ENCODE measurements at places on chromosomes 2 and 18.

DNA sequence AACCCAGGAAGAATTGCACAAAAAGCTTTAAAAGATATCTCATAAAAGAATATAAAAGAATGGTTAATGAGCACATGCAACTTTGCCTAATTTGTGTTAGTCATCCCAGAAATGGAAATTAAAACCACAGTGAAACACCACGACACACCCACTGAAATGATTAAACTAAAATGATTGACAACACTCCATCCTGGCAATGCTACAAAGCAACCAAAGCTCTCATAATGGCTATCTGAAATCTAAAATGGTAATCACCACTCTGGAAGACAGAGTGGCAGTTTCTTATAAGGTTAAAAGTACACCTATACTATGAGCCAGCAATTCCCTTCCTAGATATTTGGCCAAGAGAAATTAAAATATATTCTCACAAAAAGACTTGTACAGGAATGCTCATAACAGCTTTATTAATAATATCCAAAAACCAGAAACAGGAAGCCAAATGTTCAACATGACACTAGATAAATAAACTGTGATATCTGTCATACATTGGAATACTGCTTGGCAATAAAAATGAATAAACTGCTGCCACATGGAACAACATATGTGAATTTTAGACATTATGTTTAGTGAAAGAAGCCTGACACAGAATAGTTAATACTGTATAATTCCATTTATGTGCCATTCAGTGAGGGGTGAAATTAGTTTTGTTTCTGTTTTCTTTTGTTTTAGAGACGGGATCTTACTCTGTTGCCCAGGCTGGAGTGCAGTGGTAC, 105.3 kb upstream of the BCL2L11 start:
- DNase-seq = no peak

- DNase-seq = no peak
Observed at GRCh38 chr2:180781276-180781675, 199.1 kb upstream of the UBE2E3 start.

DNA sequence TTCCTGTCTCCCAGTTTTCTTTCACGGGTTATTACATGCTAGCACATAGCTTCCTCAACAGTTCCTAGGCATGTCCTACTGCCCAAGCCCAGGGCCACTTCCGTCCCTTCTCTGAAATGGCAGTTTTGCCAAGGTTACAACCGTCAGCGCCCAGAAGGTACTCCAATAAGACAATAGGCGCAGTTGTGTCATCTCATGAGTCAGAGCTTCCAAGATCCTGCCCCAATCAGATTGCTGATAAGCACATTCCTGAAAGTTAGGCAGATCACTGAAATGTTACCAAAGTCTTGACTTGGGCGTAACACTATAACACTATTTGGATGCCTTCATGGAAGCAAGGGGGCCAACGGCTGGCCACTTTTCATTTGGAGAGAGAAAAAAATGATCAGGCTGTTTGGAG, 34.2 kb downstream of the GKN2 start:
- no peak for DNase-seq

- DNase-seq = no peak
Observed at GRCh38 chr2:240170354-240170735, 29.9 kb upstream of the OTOS start.

GRCh38 chr2:241844831-241845578, 13.7 kb downstream of the PDCD1 start:
- DNase-seq = no peak

- no peak for DNase-seq
Observed at GRCh38 chr18:10525371-10525691, 496 bp upstream of the NAPG start.

- no peak for DNase-seq
Observed at GRCh38 chr18:2851771-2852170, 5.0 kb downstream of the EMILIN2 start.

DNA sequence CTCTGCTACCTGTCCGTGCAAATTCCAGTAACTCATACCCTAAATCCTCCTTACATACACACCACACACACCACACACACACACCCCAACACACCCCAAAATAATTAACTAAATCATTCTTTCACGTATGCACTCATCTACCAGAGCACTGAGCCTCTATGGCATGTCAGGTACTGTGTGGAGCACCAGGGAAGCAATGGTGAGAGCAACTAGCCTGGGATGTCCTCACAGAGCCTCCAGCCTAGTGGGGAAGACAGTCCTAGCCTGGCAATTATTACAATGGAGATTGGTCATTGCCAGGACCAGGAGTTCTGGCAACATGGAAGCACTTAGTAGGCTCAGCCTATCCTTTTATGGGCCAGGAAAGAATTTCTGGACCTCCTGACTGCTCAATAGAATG, 72.7 kb upstream of the LCLAT1 start:
- no peak for DNase-seq

DNA sequence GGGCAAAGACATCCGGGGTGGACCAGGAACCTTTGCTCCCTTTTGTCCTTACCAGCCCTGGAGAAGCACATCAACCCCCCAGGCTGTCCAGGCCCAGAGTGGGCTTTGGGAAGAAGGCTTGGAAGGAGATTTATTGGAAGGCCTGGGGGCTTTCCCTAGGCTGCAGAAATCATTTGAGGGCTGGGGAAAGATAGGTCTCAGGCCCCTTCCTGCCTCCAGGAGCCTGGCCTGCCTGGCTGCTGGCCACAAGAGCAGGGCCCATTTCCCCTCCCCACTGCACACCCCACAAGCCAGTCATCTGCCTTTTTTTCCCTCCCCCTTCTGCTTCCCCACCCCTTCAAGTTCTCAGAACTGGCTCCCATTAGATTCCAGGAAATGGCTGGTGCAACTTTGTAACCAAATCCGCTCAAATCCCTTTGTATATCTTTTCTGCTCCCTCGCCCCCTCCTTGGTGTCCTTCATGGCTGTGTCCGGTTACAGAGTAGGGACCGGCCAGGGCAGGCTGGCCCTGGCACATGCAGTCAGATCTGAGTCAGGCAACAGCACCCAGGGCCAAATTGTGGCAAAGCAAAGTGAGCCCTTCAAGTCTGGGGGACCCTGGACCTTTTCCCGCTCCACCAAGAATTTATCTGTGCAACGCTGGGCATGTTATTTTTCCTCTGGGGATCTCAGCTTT, 20.8 kb upstream of the TNP1 start:
- DNase-seq = no peak

- DNase-seq = no peak
Observed at GRCh38 chr2:54047091-54047490, 68.3 kb upstream of the ACYP2 start.

DNA sequence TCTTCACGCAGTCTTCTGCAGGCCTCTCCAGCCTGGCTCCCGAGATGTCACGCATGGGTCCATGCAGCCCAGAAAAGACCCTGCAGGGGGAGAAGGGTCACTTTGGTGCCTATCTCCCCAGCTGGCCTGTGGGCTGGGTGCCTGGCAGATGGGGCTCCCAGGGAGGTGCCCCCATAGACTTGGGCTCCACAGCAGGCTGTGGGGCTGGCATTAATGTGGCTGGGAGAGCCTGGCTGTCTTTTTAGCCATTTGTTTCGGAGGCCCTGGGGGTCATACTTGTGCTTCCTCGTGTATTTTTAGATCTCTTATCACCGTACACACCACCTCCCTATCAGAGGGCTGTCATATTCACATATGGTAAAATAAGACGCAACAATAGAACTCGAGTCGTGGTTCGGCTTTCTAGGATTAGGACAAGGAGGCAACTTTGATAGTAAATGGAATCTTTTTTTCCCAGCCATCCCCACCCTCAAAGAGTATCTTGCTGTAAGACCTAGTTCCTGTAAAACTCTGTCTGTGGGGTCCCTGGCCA, 74.5 kb downstream of the LRRFIP1 start:
- DNase-seq = no peak

DNA sequence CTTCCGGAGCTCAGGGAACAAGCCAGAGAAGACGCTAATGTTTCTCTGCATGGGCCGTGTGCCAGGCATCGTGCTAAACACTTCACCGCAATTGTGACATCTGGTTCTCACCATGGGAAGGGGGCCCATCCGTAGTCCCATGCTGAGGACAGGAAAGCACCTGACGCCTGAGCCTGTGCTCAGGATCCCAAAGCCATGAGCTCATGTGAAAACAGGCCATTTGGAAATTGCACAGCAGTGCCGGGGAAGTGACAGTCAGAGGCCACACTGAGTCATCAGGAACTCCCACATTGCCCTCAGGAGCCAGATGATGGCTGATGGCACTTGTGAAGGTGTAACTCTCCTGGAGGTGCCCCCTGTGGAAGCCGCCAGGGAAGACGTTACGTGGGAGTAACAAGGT, 141.0 kb downstream of the INHBB start:
- DNase-seq = no peak

GRCh38 chr18:3248062-3248657, 559 bp downstream of the MYL12A start:
- DNase-seq = no peak

GRCh38 chr2:234306426-234307173, 190.3 kb downstream of the ARL4C start:
- no peak for DNase-seq

DNA sequence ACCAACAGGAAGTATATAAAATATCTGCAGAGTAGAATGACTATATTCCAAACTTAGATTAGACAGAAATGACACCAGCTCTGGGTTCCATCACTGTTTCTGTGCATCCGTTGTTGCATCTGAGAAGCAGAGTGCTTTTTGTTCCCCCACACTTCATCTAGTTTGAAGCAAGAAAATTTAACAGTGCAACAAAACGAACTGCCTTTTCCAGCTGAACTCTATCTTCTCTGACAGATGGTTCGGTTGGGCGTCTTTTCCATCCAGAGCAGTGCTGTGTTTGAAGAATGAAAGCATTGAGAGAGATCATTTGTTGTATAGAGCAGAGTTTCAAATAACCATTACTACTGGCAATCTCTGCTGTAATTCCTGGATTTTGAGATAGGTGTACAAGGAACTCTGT, 757.5 kb downstream of the DPP10 start:
- DNase-seq = no peak

DNA sequence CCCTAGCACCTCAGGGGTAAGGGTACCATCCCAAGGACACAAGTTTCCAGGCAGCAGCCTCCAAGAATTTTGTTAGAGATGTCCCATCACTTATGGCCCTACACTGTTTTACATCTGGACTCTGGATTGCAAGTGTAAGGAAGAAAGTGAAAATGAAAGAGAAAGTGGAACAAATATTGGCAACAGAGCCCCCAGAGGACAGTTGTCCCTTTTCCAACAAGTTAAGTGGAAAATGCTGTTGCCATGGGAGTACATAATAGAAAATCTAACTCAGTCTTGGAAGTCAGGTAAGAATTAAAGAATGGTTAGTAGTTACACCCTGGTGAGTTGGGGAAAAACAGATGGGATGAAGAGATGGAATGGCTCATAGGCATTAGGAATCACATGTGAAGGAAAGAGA, 50.6 kb downstream of the TTC21B start:
- no peak for DNase-seq

DNA sequence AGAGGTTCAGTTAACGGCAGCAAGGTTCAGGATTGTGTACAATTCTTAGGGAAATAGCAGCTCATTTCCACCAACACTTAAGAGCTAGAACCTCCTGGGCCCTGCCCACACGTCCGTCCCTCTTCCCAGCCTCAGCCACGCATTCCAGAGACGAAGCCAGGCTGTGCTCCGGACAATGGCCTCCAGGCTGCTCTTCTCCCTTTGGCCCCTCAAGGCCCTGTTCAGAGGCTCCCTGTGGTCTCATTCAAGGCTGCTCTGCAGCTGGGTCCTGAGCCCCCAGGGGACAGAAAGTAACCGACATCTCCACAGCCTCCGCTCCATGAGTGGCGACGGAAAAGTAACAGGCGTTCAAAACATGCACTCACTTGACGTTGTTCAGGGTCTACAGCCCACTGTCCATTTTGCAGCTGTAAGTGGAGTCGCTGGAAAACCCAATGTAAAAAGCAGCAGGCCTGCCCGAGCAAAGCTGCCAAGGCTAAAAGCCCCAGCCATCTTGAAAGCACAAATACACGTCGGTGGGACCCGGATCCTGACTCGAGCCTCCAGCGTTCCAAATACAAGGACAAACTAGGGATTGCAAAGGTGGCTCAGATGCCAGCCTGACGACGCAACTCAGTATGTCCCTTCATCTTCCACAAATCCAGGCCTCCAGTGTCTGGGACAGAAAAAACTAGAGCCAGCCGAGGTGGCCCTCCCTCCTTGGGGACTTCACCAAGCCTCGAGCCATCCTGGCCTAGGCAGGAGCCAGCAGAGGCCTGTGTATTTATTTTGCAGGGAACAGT, 76.9 kb downstream of the NDUFA10 start:
- DNase-seq = no peak

All from stimulated activated CD4-positive, alpha-beta T cell treated with anti-CD3 and anti-CD28 coated beads, Interleukin-12 subunit alpha, Interleukin-12 subunit beta, amount 100 ng/mL, for 4 hours (primary cell).